ENCODE measurements at places on chromosomes 7 and 10.

- no peak for DNase-seq
Measured at GRCh38 chr7:105212212-105212611, 176.5 kb downstream of the SRPK2 start.

DNA sequence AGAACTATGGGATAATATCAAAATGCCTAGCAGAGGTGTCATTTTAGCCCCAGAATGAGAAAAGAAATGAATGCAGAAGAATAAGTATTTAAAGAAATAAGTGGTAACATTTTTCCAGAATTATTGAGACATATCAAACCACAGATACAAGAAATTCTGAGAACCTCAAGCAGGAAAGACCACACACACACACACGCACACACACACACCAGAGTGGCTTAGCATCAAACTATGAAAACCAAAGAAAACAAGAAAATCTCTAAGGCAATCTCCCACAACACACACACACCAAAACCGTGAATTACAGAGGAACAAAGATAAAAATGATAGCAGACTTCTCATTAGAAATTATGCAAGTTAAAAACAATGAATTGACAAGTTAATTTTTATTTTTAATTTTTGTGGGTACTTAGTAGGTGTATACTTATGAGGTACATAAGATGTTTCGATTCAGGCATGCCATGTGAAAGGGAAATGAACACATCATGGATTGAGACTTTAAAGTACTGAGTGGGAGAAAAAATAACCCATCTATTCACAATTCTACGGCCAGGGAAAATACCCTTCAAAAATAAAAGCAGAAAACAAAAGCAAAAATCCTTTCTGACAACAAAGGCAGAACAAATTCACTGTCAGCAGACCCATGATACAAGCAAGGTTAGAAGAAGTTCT, 14.6 kb downstream of the PPIF start:
- no peak for DNase-seq

DNA sequence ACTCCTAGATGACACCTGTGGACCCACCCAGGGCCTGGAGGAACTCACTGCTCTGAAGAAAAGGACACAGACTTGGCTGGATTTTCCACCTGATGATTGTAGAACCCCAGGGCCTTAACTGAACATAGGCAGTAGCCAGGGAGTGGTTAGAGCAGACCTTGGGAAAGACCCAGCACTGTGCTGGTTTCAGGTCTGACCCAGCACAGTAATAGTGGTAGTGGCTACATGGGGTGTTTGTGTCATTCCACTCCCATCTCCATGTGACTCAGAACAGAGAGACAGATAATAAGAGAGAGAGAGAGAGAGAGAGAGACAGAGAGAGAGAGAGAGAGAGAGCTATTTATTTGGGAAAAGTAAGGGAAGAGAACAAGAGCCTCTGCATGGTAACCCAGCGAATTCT, 239.1 kb upstream of the MEOX2 start:
- no peak for DNase-seq

DNA sequence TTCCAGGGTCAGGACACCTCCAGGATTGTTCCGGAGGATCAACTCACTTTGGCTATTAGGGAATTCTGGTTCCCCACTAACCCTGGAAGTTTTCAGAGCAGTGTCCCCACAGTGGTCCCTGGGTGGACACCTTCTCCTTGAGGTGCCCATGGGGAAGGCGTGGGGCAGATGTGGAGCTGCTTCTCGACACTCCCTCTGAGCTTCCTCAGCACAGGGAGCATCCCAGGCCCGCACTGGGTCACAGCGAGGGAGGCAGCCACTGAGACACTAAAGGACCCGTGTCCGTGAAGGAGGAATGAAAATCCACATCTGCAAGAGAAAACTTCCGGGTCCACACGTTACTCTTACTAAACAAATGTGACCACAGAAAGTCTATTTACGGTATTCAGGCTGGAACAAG, 48.2 kb upstream of the MNX1 start:
- DNase-seq: no peak

- no peak for DNase-seq
Measured at GRCh38 chr7:29372351-29373090, 177.9 kb downstream of the CHN2 start.

DNA sequence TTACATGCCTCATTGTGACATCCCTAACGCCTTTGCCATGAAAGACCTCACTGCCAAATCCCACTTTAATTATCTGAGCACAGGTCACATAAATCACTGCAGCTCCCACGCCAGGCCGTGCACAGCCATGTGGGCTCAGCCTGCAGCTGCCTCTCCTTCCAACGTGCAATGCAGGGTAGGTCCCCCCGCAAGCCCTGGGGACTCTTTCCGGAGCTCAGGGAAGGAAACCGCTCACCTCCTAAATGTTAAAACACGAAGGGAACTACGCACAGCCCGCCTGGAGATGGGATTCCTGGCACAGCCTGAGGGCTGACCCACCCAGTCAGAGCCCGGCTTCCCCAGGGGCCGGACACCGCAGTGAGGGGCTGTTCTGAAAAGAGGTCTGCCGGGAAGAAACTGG, 128.0 kb downstream of the MAD1L1 start:
- DNase-seq: no peak

DNA sequence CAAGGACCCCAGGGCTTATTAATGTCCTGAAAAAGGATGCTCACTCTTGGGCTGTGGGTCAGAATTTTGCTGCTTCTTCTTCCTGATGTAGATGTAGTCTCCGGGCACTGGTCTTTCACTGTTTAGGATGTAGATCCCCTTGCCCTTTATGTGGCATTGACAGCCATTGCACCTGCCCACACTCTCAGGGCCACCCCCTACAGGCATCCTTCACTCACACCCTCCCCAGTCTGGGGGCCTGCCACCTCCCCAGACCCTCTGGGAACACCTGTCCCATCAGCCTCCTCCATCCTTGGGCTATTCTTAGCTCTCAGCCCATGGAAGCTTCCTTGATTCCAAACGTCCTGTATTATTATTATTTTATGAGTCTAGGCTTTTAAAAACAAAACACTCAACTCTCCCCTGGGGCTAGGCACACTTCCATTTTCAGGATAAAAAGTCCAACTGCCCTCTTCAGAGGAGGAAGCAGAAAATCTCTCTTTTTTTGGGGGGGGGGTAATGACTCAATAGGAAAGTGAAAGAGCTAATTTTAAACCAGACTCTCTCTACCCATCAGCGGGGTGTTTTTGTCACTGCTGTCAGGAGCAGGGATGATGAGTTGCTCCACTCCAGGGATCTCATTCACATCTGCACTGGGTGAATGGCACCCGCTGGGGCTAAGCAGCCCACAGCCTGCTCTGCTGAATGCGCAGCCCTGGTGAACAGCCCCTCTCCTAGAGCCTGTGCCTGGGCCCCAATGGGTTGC, 11.5 kb upstream of the KLRG2 start:
- no peak for DNase-seq

GRCh38 chr10:86285136-86285790, 81.3 kb downstream of the GRID1 start:
- DNase-seq: no peak

DNA sequence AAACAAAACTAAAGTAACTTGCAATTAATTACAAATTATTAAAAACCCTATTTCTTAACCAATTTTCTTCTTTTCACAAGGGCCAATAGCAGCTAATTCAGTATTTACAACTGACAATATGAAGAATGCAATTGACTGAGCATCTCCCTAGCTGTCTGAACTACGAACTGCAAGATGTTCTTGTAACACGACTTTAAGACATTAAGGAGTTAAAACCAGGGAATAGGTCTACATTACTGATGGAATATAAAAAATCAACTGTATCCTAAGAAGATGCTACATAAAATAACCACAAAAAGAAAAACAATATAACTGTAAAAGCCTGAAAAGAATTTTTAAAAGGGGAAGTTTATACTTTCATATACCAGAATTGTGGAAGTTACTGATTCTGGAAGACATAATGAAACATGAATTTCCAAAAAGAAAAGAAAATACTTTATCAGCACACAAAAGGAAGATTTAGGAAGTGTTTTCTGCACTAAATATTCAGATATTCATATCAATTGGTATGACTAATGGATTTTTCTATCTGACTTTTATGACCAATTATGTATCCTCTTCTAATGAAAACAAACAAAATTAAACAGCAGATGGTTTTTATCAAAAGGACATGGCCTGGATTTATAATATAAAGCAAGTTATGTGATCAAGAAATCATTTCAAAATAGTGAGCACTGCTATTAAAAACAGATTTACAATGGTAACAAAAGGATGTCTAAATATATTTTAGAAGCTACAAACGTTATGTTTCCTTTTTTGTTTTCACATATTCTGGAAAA, 1.6 kb downstream of the GPR22 start:
- no peak for DNase-seq

- no peak for DNase-seq
Measured at GRCh38 chr7:106870983-106871410, 5.9 kb downstream of the PIK3CG start.

DNA sequence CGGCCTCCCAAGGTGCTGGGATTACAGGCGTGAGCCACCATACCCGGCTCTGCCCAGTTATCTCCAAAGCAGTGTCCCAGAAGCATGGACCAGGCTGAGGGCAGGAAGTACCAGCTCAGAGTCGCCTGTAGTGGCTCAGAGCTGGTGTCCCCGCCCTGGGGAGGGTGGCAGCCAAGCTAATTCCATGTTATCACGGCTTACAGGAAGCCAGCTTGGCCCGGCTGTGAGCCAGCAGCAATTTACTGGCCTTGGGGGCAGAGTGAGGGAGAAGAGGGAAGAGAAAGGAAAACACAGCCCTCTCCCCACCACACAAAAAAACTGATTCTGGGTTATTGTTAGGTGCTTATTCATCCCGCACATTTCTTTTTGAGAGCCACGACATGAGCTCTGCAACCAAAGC, 88.1 kb downstream of the HIP1 start:
- DNase-seq: no peak

- no peak for DNase-seq
Measured at GRCh38 chr7:70925411-70926115, 206.4 kb upstream of the GALNT17 start.

DNA sequence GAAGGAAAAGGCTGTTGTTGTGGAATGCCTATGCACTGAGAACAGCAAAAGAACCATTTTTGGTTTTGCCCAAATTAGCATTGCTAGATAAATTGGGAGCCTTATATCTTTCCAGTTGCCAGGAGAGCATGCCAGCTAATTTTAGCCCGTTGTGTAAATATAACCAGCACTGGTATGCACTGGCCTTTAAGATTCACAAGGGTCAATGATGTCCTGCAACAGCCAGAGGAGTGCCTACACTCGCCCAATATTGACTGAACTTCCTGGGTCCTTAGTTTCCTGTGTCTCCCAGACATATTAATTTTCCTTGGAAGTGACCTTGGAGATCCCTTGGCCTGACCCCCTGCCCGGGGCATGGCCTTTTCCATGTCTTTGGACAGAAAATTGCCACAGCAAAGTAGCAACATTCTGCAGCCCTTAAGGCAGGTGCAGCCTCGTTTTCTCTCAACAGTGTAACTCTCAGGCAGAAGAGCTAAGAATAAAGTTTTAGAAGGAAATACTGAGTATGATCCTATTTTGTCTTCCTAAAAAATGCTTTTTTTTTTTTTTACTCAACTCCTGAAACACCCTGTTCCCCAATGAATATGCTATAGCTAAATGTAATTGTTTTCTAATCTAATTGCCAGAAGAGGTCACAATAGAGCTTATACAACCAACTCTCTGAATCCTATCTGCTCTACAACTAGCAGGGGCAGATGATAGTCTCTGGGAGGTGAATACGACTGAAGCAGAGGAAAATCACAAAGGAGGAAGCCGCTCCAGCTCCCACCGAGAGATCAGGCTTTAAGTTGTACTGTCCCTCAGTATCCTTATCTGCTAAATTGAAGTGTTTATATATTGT, 131.9 kb upstream of the PCGF5 start:
- no peak for DNase-seq

GRCh38 chr7:47638679-47639315, 56.9 kb upstream of the TNS3 start:
- DNase-seq: no peak

DNA sequence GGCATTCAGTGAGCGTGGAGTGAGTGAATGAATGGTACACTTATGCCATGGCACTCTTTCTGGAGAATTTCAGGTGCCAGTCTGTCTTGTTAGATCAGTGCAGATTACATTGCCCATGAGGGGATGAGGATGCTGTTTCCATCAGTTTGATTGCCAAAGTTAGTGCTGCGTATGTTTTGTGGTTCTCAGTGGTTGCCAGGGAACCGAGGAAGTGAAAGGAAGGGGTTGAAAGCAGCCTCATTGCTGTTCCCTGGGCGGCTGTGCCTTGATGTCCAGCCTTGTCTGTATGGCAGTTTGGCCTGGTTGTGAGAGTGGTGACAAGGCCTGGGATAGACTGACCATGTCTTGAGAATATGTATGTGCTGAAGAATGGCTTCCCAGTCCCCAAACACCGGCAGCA, 30.2 kb downstream of the WBP1L start:
- no peak for DNase-seq

DNA sequence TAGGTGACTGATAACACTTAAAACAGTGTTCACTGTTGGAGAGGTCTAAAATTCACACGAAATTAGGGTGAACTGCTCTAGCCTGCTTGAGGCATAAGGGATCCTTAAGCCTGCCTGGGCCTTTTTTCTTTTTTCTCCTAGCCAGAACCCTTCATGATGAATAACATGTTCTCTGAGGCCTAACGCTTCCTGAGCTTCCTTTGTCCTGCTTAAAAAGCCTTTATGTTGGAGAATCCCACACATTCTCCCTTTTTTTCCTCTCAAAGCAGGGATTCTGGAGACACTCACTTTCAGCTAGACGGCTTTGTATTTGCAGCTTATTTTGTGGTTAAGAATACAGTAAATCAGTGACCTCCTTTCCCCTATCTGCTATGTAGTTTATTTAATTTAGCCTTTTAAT, 354.7 kb upstream of the PHF14 start:
- DNase-seq: no peak

DNA sequence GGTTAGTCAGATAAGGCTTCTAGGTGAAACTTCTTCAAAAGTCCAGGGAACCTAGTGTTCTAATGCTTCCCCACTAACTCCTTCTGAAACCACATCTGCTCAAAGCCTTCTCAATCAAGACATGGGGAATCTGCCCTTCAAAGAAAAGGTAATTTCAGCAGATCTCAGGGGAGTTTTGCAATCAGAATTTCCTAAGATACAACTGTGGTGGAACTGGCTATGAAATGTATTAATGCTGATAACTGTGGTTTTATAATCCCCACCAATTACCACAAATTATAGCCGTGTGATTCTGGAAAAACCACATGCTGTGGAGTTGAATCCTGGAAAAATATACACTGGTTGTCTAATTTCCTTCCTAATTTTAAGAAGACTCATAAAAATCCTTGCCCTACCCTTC, 233.8 kb downstream of the SORCS1 start:
- DNase-seq: no peak

DNA sequence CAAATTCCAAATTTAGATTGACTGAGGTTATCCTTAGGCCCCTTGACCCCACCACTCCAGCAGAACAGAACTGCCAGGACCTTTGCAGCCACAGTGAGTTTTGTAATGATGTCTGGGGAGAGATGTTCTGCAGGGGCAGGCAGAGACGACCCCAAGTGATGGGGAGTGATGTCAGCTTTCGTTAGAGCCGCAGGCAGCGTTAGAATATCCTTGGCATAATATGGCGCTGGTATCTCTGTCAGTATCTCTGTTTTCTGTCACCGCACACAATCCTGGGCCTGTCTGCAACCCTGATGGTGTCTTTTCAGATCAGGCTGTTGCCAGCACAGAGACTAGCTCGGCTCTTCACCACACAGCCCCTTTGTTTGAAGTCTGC, 1083.6 kb downstream of the KCNMA1 start:
- DNase-seq: no peak

- DNase-seq: no peak
Measured at GRCh38 chr10:122044713-122045112, 55.8 kb downstream of the TACC2 start.

Measured in stimulated activated CD8-positive, alpha-beta memory T cell treated with anti-CD3 and anti-CD28 coated beads, Interleukin-7, amount 100 ng/mL, for 24 hours (primary cell).